ENCODE measurements at places on chromosomes 3 and 15. TPM values are rescaled to one million over a fixed set of nuclear protein-coding genes. Genes with fewer than 3 reads are reported as not detected.

The EID1 gene
- total RNA-seq = 212 TPM

GRCh38 chr3:157190380-157190872 is 30.5 kb upstream of the CCNL1 start:
- no peak overlapping the region for H3K27ac ChIP-seq
- H3K36me3 ChIP-seq = peaks cover 66% of the 10 kb centered on the region
- no peak overlapping the region for H3K4me3 ChIP-seq
- no peaks in the 10 kb centered on the region for H3K27me3 ChIP-seq
- H3K4me1 ChIP-seq = no peaks in the 10 kb centered on the region
- no peak for DNase-seq

DNA sequence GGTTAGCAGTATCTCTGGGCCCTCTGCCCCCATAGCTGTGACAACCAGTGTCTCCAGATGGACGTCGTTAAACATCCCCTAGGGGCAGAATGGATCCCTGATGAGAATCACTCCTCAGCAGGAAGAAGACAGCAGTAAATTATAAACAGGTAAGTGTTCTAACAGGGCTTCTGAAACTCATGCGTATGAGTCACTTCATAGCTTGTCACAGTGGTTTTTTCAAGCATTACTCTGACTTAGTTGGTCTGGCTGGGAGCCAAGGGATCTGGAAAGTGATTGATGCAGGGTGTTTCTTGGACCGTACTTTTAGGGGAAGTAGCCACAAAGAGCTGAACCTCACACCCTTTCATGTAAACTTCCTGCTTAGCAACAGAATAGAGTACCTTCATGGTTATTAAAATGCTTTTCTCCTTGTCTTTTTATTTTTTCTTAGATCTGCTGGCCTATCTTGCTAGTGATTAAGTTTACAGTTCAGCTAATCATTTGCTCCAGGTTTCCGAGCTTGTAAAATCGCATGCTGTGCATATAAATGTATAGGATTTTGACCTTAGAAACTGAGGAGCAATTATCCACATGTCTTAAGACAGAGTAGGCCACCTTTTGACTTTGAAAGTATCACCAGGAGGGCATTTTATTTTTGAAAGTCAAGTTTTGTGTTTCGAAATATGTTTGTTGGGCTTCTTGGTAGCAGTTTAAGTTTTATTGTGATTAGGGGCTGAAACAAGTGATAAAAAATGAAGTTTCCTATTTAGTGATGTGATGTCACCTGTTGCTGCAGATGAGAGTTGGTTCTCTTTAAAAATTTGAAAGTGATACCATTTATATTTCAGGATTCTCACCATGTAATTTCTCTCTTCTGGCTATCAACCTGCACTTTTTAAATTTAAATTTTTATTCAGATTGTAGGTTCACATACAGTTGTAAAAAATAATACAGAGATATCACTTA is 333.9 kb downstream of the PTPRG start:
- no peak overlapping the region for H3K4me3 ChIP-seq
- no peaks in the 10 kb centered on the region for H3K36me3 ChIP-seq
- H3K27me3 ChIP-seq = no peaks in the 10 kb centered on the region
- peak overlapping the region; percentile 86 for H3K27ac ChIP-seq

DNA sequence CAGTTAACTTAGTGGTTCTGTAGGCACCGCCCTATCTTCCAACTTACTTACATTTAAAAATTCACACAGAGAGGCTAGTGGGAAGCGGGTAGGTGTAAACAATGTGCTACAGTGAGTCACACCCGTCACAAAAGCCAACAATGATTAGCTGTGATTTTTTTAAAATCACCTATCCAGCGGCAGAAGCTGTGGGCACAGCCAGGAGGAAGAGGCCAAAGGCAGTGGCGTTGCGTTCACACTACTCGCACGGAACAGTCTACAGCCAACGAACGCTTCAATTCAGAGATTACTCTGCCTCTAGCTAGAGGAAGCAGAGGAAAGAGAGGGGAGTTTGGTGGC is 2.5 kb upstream of the NLGN1 start:
- H3K4me3 ChIP-seq = peak overlapping the region; percentile 96
- H3K36me3 ChIP-seq = no peaks in the 10 kb centered on the region
- H3K4me1 ChIP-seq = peaks cover 39% of the 10 kb centered on the region
- peaks cover 12% of the 10 kb centered on the region for H3K27me3 ChIP-seq

The TM4SF4 gene
- total RNA-seq = not detected

DNA sequence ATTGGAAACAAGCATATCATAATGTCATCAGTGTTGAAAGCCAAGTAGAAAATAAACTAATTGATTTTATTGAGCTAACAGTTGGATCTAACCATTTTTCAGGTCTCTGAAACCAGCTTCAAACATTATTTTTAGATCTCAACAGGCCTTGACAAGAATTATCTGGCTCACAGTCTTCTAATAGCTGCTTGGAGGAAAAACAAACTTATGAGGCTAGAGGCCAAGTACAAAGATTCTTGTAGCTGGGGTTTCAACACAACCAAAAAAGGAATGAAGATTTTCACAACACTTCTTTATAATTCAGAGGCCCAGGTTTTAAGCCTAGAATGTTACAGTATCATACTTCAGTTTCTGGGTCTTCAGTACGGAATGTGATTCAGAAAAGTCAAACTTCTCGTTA is 3.7 kb downstream of the SETMAR start:
- peaks cover 27% of the 10 kb centered on the region for H3K36me3 ChIP-seq
- H3K4me3 ChIP-seq = peak overlapping the region; percentile 35
- H3K4me1 ChIP-seq = peaks cover 45% of the 10 kb centered on the region
- no peak overlapping the region for H3K27ac ChIP-seq
- no peaks in the 10 kb centered on the region for H3K27me3 ChIP-seq

The RTP3 gene
- not detected for total RNA-seq

The FSIP1 gene
- 8.1 TPM for total RNA-seq

The TUSC7 gene
- total RNA-seq = not detected

- peaks cover 2% of the 10 kb centered on the region for H3K36me3 ChIP-seq
- H3K4me3 ChIP-seq = no peak overlapping the region
- H3K27me3 ChIP-seq = no peaks in the 10 kb centered on the region
- DNase-seq = no peak
- H3K4me1 ChIP-seq = no peaks in the 10 kb centered on the region
- no peak overlapping the region for H3K27ac ChIP-seq
These were observed 82.1 kb downstream of the FILIP1L start for GRCh38 chr3:100032243-100032642.

DNA sequence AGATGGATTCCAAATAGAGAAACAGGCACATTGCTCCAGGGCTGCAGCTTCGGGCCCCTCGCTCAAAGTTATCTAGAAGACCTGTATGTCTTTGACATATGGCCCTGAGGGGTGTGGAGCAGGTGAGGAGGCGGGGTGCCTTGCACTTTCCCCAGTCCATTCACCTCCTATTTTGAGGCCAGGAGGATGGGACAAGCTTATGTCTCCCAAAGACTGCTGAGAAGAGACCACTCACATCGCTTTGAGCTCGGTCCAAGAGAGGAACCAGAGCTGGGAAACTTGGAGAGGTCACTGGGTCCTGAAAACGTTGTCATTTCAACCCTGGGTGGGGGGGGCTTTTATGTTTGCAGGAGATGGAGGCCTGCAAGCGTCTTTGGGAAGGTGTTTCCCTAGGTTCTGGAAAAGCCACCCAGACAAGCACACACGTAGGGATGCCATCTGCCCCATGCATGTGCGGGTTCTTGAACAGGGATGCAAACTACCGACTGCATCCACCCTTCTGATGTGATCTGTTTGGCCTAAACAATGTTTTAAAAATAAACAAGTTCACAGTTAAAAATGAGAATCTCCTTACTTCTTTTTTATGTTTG is 33.7 kb upstream of the SYNM start:
- H3K27me3 ChIP-seq = no peaks in the 10 kb centered on the region
- H3K36me3 ChIP-seq = no peaks in the 10 kb centered on the region
- peaks cover 3% of the 10 kb centered on the region for H3K4me1 ChIP-seq
- no peak overlapping the region for H3K4me3 ChIP-seq

The IL16 gene
- 0.05 TPM for total RNA-seq

GRCh38 chr3:189311521-189311920 is 139.8 kb downstream of the TPRG1 start:
- no peak overlapping the region for H3K27ac ChIP-seq
- H3K36me3 ChIP-seq = no peaks in the 10 kb centered on the region
- no peak for DNase-seq
- H3K4me1 ChIP-seq = peaks cover 11% of the 10 kb centered on the region
- H3K4me3 ChIP-seq = no peak overlapping the region
- H3K27me3 ChIP-seq = no peaks in the 10 kb centered on the region

- DNase-seq = no peak
- peaks cover 30% of the 10 kb centered on the region for H3K36me3 ChIP-seq
- H3K4me1 ChIP-seq = no peaks in the 10 kb centered on the region
These were observed 11.8 kb downstream of the PLCD1 start for GRCh38 chr3:38017445-38018295.

- H3K36me3 ChIP-seq = no peaks in the 10 kb centered on the region
- peaks cover 3% of the 10 kb centered on the region for H3K27me3 ChIP-seq
- no peak overlapping the region for H3K27ac ChIP-seq
- H3K4me3 ChIP-seq = no peak overlapping the region
These were observed 149.6 kb downstream of the CHDH start for GRCh38 chr3:53696401-53697172.

Measured in neural crest cell (in vitro differentiated cells).